Dermis microvascular lymphatic vessel endothelial cell (primary cell): ENCODE measurements at places on chromosomes 12 and 14. TPM values are rescaled to one million over a fixed set of nuclear protein-coding genes. Genes with fewer than 3 reads are reported as not detected.
A peak's percentile ranks its signal among the peaks of the same experiment; 100 is the strongest.

BMP4 gene
- total RNA-seq: 17.8 and 32.4 TPM in 2 replicates

GRCh38 chr12:92143686-92144630 lies 1.7 kb downstream of the BTG1 start:
- peak; percentile 96 for DNase-seq

- peak; percentile 37 for DNase-seq
Measured at GRCh38 chr14:50542941-50543418, 10.6 kb upstream of the MAP4K5 start.

DNA sequence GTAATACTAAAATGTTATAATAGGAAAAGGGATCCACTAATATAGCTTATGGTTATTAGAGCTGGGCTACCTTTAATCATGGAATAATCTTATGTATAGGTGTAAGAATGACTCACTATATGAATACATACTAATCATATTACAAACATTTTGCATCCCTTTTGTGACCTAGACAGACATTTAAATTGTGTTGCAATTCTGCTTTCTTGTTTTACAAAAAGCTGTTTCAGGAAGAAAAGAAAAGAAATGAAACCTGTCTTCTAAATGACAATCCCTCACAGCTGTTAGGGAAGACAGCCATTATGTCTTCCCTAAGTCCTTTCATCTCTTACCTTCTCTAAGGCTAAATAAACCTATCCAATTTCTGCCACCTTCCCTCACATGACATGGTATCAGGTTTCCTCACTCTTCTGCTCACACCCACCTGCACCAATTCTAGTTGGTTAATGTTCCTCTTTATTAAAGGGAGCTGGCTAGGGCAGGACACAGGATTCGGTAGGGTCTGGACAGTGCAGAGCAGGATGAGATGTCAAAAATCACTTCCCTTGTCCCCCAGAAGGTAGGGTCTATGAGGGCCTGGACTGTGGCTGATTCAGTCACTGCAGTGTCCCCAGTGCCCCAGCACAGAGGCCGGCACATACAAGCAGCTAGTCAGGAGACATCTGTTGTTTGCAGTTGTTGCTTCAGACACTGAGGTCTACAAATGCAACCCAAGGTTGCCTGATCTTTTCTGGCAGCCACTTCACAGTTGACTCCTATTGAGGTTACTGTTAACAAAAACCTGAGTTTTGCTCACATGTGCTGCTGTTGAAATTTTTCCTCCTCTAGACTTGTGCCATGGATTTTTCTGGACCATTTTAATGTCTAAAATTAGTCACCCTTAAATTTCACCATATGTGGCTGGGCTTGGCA lies 3.7 kb downstream of the DHRS7 start:
- no peak for DNase-seq

DNA sequence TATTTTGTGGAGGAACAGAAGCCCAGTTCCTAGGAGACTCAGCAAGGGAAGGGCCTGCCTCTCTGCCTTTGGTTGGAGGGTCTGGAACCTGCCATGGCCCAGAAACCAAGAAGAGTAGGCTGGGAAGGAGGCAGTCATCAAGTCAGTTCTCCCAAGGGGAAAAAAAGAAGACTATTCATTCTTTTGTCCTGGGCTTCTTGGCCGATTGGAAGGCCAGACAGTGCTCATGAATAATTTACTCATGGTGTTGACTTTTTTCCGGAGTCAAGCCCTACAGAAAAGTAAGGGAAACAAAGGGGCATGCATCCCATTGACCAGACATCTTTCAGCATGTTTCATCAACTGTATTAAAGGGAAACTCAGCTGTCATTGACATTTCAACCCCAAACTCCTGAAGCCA lies 168.1 kb downstream of the PRKCH start:
- DNase-seq: no peak

GRCh38 chr12:121678716-121679300 lies 9.4 kb upstream of the MORN3 start:
- DNase-seq: no peak

GRCh38 chr12:112207397-112207924 lies 82.1 kb downstream of the TRAFD1 start:
- no peak for DNase-seq

CLEC9A gene
- total RNA-seq: not detected in 2 replicates

RD3L gene
- total RNA-seq: not detected in 2 replicates

GRCh38 chr12:66637699-66638301 lies 41.1 kb downstream of the GRIP1 start:
- DNase-seq: no peak

DNA sequence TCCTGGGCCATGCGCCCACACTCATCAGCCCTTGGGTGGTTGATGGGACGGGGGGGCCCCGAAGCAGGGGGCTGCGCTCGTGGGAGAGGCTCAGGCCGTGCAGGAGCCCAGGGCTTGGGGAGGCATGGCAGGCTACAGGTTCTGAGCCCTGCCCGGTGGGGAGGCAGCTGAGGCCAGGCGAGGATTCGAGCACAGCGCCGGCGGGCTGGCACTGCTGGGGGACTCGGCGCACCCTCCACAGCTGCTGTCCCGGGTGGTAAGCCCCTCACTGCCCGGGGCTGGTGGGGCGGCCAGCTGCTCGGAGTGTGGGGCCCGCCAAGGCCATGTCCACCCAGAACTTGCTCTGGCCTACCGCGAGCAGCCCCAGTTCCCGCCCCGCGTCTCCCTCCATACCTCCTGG lies 295.8 kb upstream of the SEL1L start:
- DNase-seq: no peak

DNA sequence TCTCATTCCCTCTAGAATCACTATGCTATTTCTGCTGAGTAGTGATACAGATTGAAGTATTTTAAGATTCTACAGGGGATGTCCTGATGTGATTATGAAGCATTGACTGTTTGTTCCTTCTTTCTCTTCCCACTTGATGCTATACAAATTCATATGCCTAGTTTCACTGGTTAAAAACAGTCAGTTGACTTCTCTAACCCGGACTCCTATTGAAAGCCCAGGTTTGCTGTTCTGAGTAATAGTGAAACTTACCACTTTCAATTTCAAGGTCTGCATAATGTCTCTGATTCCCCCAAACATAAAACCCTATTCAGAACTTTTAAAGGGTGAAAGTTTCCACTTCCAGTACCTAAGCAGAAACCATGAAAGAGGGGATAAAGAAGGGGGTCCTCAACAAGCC lies 117.7 kb upstream of the RPL10L start:
- DNase-seq: no peak

RNASE9 gene
- total RNA-seq: not detected in 2 replicates

PRH1 gene
- total RNA-seq: 6.5 and 10.5 TPM in 2 replicates

OR4E2 gene
- total RNA-seq: not detected in 2 replicates

TMTC1 gene
- total RNA-seq: 0.77 and 6.3 TPM in 2 replicates

- no peak for DNase-seq
Measured at GRCh38 chr12:65093606-65094005, 27.5 kb downstream of the WIF1 start.

GRCh38 chr14:34053666-34054065 lies 102.8 kb upstream of the EGLN3 start:
- DNase-seq: peak; percentile 79

SRRM4 gene
- not detected in 2 replicates for total RNA-seq

DNA sequence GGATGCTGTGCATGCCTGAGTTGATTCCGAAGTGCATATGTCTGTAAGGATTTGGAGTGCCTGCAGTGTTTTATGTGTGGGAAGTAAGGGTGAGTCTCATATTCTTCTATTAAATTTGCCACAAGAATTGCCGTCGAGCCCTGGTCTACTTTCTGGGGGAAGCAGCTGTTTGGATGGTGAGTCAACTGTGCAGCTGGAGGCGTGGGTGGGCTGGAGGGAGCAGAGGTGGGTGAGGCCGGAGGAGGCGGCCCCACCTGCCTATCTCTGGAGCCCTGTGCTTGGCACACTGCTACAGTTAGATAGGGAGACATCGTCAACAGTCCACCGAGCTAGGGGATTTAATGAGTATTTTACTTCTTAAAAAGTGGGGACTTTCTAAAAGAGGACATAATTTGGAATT lies 9.7 kb downstream of the GLRX5 start:
- no peak for DNase-seq

- no peak for DNase-seq
Measured at GRCh38 chr12:53966085-53966384, 6.9 kb upstream of the HOXC11 start.
